ENCODE measurements at places on chromosomes 13 and 19. TPM values are rescaled to one million over a fixed set of nuclear protein-coding genes. Genes with fewer than 3 reads are reported as not detected.

DNA sequence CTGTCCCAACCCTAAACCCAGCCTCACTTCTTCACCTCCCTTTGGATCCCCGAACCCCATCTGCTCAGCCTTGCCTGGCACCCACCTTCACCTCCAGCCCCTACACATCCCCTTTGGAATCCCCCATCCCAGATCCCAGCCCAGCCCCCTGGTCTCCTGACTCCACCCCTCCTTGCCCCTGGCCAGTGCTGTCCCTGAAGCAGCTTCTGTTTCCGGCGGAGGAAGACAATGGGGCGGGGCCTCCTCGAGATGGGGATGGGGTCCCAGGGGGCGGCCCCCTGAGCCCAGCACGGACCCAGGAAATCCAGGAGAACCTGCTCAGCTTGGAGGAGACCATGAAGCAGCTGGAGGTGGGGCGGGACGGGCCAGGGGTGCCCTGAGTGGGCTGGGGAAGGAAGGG, 22.0 kb downstream of the ERFL start:
- no peaks in the 10 kb centered on the region for H3K27me3 ChIP-seq
- H3K4me1 ChIP-seq = peaks cover 7% of the 10 kb centered on the region
- H3K27ac ChIP-seq = no peak overlapping the region

DNA sequence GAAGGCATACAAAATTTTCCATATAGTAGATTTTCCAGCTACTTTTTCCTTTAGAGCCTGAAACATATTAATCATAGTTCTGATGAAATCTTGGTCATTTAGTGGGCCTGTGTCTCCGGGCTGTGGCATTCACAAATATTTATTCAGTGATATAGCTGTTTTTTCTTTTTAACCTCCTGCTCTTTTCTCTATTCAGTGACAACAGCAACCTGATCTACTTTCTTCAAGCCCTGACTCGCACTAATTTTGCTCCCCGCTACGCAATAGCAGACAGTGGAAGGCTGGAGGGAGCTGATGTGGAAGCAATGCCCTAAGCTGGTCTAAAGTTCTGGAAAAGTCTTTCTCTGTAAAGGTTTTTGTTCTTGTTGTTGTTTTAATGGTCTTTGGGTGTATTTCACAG, 289.7 kb downstream of the SLITRK6 start:
- no peaks in the 10 kb centered on the region for H3K27me3 ChIP-seq
- no peaks in the 10 kb centered on the region for H3K4me1 ChIP-seq
- DNase-seq = no peak
- H3K4me3 ChIP-seq = no peak overlapping the region

DNA sequence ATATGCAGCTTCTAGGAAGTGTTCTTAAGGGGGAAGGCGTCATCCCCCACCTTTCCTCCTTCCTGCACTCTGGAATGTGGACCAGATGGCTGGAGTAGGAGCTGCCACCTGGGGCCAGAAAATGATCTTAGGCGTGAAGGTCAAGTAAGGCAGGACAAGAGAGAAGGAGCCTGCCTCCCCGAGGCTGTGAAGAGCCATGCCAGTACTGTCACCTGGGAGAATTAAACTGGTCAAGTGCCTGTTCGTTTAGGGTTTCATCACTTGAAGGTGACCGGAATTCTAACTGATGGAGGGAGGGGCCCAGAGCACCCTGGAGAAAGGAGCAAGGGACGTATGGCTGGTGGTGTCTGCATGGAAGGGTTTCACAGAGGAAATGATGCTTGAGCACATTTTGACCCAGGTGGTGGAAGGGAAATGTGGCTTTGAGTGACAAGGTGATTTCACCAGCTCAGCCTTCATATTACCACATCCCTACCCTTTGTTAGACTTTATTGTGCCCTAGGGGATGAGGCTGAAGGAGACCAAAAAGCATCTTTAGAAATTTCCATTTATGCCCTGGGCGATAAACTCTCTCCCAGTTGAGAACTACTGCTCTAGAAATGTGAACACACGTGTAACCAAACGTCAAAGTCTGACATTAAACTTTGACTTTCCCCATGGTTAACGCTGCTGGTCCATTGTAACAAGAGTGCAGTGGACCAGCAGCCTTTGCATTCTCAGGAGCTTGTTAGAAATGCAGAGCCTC, 37.5 kb downstream of the PPP2R1A start:
- no peak for DNase-seq
- H3K27ac ChIP-seq = no peak overlapping the region

The RPS16 gene
- total RNA-seq = 1,759 TPM

- H3K27ac ChIP-seq = no peak overlapping the region
- DNase-seq = no peak
- H3K4me3 ChIP-seq = no peak overlapping the region
- peaks cover 11% of the 10 kb centered on the region for H3K27me3 ChIP-seq
Measured at GRCh38 chr19:51469162-51469561, 9.2 kb upstream of the CEACAM18 start.

The ANKRD24 gene
- 2.2 TPM for total RNA-seq

- no peaks in the 10 kb centered on the region for H3K36me3 ChIP-seq
- H3K4me1 ChIP-seq = peaks cover 20% of the 10 kb centered on the region
- H3K27ac ChIP-seq = no peak overlapping the region
- no peak overlapping the region for H3K4me3 ChIP-seq
- no peak for DNase-seq
Measured at GRCh38 chr13:51663973-51664957, 80.0 kb downstream of the WDFY2 start.

The PALM gene
- 5.7 TPM for total RNA-seq

The GAPDHS gene
- total RNA-seq = not detected

GRCh38 chr13:102697264-102697663, 2.4 kb upstream of the METTL21C start:
- no peak for DNase-seq
- no peak overlapping the region for H3K4me3 ChIP-seq
- H3K4me1 ChIP-seq = no peaks in the 10 kb centered on the region
- no peaks in the 10 kb centered on the region for H3K36me3 ChIP-seq
- no peaks in the 10 kb centered on the region for H3K27me3 ChIP-seq

DNA sequence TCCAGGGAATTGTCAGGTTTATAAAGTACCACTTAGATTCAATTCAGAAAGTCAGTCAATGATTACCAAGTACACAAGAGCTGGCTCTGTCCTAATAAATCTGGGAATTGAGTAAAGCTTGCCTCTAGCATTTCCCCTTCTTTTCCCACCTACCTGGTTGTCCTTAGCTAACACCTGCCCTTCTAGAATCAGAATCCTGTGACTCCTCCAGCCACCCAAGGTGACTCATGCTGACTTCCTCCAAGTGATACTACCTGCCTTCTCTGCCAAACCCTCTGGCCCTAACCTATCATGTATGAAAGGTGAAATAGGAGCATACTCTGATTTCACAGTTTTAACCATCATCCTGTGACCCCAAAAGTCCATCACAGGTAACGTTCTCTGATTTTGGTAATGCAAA, 151.2 kb downstream of the DIAPH3 start:
- peak; percentile 50 for DNase-seq
- no peaks in the 10 kb centered on the region for H3K36me3 ChIP-seq
- no peak overlapping the region for H3K4me3 ChIP-seq
- peaks cover 23% of the 10 kb centered on the region for H3K4me1 ChIP-seq
- H3K27ac ChIP-seq = peak overlapping the region; percentile 13

The ZNF628 gene
- 3.4 TPM for total RNA-seq

- no peaks in the 10 kb centered on the region for H3K27me3 ChIP-seq
- H3K4me3 ChIP-seq = no peak overlapping the region
Measured at GRCh38 chr19:51514866-51515481, 13.4 kb upstream of the SIGLEC12 start.

- H3K4me1 ChIP-seq = no peaks in the 10 kb centered on the region
- H3K27ac ChIP-seq = no peak overlapping the region
- no peaks in the 10 kb centered on the region for H3K36me3 ChIP-seq
- H3K4me3 ChIP-seq = no peak overlapping the region
- DNase-seq = no peak
- no peaks in the 10 kb centered on the region for H3K27me3 ChIP-seq
Measured at GRCh38 chr13:42312817-42313431, 41.0 kb downstream of the AKAP11 start.

DNA sequence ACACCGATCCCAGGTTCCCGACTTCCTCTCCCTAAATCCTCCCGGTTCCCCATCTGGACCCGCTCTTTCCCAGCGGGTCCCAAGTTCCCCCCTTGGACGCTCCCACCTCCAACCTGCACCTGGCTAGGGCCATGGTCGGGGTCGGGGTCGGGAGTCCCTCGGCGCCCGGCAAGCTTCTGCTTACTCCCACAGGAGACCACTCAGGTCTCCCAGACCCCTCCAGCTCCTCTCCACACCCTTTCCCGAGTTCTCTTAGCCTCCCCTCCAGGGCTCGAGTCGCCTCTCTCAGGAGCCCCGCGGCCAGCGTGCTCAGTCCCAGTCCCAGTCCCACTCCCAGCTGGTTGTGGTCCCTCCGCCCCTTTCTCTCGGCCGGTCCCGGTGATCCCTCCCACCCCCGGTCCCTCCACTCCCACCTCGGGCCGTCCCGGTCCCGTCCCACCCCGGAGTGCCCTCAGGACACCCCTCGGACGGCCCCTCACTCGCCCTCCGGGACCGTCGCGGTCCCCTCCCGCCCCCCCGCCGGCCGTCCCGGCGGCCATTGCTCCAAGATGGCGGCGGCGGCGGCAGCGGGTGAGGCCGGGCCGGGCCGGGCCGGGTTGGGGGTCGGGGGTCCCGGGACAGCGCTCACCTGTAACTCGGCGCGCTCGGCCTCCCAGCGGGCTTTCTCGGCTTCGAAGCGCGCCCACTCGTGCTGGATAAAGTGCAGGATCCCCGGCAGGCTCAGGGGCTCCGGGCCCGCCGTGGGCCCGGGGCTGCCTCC, at the start of gene FKRP:
Gene FKRP (plus strand): TSS at position 537 of the 760 bp plus-strand sequence. CDS start 9,394 bp downstream, outside the sequence.
- peak within 1 kb of the TSS; percentile 95 for H3K4me3 ChIP-seq
- H3K36me3 ChIP-seq = no peaks in the 10 kb centered on the region
- H3K27ac ChIP-seq = peak within 1 kb of the TSS; percentile 82

The MAG gene
- not detected for total RNA-seq

All from pancreas (tissue), 10 donors.